ENCODE measurements at places on chromosomes 13 and 19.

- DNase-seq: no peak
These were observed 33.0 kb upstream of the ZNF808 start for GRCh38 chr19:52494518-52494917.

- DNase-seq: peak; percentile 55
These were observed 3.4 kb upstream of the ZNF333 start for GRCh38 chr19:14686411-14686810.

GRCh38 chr13:50126263-50126992 is 111.2 kb downstream of the KCNRG start:
- DNase-seq: no peak

GRCh38 chr13:65932587-65933239 is 1297.4 kb downstream of the PCDH9 start:
- no peak for DNase-seq

GRCh38 chr13:44868397-44868796 is 120.9 kb downstream of the NUFIP1 start:
- DNase-seq: no peak

- no peak for DNase-seq
These were observed 148.6 kb downstream of the SLITRK6 start for GRCh38 chr13:85650613-85651012.

GRCh38 chr13:91331047-91331915 is 16.2 kb upstream of the MIR17HG start:
- DNase-seq: no peak

- no peak for DNase-seq
These were observed 214.9 kb upstream of the EDNRB start for GRCh38 chr13:78133511-78133910.

DNA sequence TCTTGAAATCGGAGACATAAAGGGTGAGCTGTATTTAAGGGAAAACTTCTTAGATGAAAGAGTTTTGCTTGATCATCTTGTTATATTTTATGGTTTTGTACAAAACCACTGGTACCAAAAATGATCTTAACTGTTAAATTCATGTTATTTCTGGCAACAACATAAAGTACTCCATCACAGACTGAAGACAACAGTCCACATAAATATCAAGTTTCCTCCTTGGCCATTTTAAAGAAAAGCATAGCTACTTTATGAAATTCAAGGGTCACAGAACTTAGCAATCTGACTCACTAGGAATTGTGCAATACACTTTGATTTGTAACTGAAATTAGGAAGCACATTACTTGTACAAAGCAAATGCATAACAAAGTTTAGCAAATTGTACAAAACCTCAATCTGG is 66.3 kb downstream of the TBC1D4 start:
- no peak for DNase-seq

- DNase-seq: no peak
These were observed 16.8 kb upstream of the SIGLEC6 start for GRCh38 chr19:51548213-51548651.

- no peak for DNase-seq
These were observed 38.5 kb downstream of the SERTM1 start for GRCh38 chr13:36712290-36712689.

DNA sequence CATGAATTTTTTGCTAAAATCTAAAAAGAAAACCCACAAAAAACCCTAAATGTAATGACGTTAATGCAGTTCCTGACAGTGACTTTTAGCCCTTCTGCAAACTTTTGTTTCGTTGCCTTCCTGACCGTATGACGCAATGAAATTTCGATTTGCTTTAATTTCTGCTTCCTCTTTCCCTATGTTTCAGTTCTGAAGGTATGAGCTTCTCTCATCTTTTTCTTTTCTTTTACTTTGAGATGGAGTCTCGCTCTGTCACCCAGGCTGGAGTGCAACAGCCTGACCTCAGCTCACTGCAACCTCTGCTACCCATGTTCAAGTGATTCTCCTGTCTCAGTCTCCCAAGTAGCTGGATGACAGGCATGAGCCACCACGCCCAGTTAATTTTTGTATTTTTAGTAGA is 6.1 kb upstream of the LILRA5 start:
- no peak for DNase-seq

- no peak for DNase-seq
These were observed 12.6 kb downstream of the CD37 start for GRCh38 chr19:49347835-49348234.

GRCh38 chr19:44807652-44808462 is 1.0 kb upstream of the BCAM start:
- DNase-seq: no peak

GRCh38 chr13:66849706-66850105 is 380.4 kb downstream of the PCDH9 start:
- DNase-seq: no peak

DNA sequence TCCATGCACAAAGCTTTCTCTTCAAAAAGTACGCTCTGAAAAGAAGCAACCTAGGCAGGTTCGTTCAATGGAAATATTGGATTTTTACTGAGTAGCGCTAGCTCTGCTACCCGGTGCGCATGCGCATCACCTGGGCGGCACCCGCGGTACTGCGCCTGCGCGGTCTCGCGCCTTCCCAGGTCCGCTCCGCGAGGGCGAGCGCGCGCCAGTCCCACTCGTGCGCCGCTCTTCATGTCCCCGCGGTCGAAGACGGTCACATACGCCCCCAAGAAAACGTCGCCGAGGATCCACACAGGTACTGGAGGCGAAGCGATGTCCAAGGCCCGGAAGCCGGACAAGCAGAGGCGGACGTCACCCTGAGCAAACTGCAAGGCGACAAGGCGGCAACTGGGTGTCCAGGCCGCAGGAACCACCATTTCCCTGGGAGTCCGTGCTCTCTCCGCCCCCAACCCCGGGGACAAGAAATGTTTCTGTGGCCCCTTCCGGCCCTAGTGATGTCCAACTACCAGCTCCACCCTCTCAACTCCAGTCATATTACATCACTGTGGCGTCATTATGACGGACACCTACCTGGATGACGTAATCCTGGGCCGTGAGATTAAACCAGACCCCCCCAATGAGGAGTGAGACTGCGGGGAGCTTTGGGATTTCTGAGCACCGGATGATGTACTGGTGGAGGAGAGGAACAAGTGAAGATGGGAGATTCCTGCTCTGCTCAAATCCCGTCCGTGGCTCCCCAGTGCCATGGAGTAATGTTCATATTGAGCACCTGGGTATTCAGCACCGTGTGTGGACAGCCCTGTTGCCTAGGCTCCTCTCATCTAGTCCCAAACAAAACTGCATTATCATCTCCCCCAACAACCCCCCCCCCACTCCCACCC is 4.8 kb upstream of the KCNC3 start:
- peak; percentile 80 for DNase-seq

DNA sequence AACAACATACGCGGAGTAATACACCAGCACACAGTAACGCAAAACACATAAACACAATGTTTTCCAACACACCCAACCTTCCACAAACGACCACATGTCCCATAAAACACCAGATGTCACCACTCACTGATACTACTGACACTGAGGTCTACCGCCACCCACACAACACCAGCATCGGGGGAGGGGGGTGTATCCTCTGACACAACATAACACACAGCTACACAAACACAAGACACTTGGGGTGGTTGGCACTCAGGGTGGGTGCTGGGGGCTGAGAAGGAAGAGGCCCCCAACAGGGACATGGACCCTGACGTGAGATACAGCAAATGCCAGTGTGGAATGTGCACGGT is 1.5 kb upstream of the KCNN4 start:
- DNase-seq: peak; percentile 26

GRCh38 chr13:30477346-30478195 is 11.8 kb upstream of the HMGB1 start:
- DNase-seq: no peak

DNA sequence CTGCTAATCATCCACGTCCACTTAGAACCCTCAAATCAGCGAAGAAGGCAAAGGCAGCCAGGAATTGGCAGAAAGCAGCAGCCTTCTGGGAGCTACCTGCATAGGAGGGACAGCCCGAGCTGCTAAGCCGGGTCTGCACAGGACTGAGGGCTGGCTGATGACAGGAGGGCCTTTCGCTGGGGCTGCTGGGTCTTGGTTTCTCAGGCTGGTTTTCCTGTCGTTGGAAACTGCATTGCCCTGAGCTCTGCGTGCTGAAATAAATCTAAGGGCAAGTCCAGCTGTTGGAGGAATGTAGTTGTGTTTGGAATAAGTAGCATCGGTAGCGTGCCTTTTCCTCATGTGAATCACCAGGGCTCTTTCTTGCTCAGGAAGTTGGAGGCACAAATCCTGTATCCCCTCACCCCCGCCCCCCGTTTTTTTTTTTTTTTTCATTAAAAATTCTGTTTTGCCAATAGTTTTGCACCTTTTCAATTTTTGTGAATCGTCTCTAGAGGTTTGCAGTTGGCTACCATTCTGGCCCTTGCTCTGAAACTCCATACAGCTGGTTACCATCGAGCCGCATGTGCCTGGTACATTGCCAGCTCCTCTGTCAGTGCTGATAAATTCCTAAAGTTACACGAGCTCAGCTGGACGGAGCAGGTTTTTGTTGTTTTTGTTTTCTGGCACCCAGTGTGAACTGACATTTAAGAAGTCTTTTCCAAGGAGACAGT is 193.9 kb upstream of the RNF113B start:
- DNase-seq: no peak

DNA sequence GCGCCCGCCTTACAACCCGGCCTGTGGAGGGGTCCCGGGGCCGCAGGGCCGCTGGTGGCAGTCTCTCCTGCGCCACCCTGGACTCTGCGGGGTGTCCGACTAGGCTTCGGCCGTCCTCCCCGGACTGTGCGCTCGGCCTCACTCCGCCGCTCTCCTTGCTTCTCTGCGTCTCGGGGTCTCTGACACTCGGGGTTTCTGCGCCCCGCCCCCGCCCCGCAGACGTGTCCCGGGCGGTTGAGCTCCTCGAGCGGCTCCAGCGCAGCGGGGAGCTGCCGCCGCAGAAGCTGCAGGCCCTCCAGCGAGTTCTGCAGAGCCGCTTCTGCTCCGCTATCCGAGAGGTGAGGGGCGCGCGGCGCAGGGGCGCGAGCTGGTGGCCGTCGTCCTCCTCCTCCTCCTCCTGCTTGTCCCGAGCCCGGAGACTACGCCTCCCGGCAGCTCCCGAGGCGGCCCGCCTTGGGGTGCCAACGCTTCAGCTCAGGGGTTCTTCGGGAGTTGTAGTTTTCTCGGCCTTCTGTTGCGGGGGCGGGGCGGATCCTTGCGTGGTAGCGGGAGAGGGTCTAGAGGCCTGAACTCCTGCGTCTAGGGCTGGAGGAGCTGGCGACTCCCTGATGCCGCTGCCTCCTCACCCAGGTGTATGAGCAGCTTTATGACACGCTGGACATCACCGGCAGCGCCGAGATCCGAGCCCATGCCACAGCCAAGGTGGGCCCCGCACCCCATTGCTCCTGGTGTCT is 627 bp downstream of the LIN7B start:
- DNase-seq: peak; percentile 58

DNA sequence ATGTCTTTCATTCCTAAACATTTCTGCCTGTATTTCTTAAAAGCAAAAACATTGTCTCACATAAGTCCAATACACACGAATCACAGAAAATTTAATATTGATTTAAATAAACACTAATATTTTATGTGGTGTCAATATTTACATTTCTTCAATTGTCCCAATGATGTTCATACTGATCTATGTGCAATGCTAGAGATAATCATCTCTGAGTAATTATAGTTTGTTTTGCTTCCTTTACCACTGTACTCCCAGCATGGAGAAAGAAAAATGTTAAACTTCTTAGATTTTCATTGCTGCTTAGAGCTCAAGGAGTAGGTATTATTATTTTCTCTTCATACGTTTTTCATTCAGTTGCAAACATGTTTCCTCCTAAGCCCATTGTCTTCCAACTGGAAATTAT is 434.2 kb upstream of the PRR20A start:
- no peak for DNase-seq

DNA sequence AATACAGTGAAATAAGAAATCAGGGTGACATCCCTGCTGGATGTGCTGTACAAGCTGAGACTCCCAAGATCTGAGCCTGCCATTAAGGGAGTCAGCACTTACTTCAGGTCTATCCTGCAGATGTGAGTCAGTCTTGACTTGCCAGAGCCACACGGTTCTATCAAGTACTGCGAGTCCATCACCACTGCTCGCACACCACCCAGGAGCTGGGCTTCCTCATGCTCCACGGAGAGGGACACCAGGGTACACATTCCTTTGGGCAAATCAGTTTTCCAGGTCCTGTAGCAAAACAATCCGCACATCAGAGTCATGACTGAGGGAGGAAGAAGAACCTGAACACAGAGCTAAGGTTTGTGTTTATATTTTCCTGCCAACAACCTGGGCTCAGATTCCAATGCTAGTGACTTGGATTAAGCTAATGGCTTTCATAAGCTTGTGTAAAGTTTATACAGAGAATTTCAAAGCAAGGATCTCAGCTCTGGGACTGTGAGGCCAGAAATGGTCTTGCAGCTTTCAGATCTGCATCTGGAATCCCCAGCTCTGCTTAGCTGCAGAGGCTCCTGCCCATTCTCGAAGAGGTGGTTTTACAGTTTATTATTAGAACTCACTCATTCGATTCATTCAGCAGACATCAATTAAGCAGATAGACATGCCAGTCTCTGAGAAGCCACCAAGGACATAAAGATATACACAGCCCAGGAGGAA is 90.6 kb downstream of the KL start:
- no peak for DNase-seq

DNA sequence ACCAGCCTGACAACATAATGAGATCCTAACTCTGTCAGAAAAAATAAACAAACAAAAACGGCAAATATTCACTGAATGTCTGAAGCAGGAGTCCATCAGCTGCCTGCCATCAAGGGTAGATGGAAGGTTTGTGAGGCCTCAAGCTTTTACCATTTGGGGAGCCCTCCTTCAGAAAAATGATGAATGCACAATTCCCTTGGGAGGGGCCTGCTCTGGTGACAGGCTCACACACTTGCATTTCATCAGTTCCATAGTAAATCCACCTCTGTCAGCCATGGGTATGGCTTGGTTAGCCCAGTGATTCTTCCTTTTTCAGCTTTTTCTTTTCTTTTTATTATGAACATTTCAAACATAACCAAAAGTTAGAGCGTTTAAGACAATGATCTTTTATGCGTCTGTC is 26.3 kb upstream of the KATNAL1 start:
- DNase-seq: no peak

GRCh38 chr13:36157480-36157879 is 26.3 kb upstream of the DCLK1 start:
- no peak for DNase-seq

- DNase-seq: no peak
These were observed 35.4 kb downstream of the PAN3 start for GRCh38 chr13:28173793-28174192.

GRCh38 chr13:60575142-60575541 is 178.1 kb downstream of the TDRD3 start:
- no peak for DNase-seq
